ENCODE measurements at places on chromosomes 16 and 17.

- no peak for DNase-seq
Observed at GRCh38 chr16:73190256-73190655, 142.3 kb upstream of the ZFHX3 start.

DNA sequence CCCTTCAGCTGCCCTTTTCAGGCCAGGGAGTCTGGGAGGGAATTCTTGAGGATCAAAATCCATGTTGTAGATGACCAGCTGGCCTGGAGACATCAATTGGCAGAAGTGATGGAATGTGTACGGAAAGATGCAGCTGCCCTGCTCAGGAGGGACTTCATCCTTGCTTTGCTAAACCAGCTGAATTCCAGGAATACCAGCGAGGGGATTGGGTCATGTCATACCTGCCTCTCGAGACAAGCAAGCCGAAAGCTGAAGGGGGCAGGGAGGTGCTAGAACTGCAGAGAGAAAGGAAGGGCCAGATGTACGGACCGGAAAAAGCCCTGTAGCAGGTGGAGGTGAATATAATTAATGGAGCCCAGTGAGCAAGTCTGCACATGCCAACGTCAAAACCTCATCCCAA lies 25.6 kb upstream of the NTN1 start:
- DNase-seq: no peak

DNA sequence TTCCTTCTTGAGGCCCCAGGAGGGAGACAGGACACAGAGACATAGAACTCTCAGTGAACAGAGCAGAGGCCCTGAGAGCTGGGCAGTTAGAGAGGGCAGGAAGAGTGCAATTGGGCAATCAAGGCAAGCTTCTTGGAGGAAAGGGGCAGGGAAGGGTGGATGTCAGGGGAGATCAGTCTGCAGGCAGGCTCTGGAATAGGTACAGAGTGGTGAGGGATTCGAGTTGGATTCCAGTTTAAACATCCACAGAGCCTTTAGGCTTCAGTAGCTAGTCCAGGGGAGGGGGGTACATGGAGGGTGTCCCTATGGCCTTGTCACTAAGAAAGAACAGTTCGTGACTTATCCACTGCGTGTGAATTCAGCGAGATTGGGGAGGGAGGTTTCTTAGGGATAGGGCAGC lies 2.0 kb downstream of the PYY start:
- no peak for DNase-seq

- DNase-seq: no peak
Observed at GRCh38 chr17:39001703-39002637, 34.8 kb upstream of the FBXO47 start.

- DNase-seq: no peak
Observed at GRCh38 chr17:37726891-37727675, 17.8 kb downstream of the HNF1B start.

- no peak for DNase-seq
Observed at GRCh38 chr17:8071496-8071895, 16.0 kb downstream of the ALOX12B start.

DNA sequence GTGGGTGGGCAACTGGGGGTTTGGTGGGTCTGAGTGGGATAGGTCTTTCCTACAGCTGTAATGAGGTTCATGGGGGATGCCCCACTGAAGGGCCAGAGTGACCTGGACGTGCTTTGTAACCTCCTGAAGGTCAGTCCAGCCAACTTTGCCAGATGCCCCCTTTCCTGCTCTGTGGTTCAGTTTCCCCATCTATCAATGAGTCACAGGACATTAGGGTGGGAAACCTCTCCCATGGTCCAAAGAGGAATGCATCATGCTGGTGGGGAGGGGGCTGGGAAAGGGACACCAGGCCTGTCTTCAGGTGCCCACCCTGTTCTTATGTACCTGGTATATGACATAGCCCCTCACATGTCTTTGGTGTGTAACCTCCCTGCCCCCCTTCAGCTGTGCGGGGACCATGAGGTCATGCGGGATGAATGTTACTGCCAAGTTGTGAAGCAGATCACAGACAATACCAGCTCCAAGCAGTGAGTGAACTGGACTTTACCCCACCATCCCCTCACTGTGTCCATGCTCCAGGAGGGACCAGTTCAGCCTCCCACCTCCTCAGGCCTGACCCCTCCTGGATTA lies 24.0 kb upstream of the ALKBH5 start:
- no peak for DNase-seq

GRCh38 chr16:80023865-80024264 lies 423.3 kb upstream of the MAF start:
- DNase-seq: no peak

GRCh38 chr17:59026176-59026939 lies 80.3 kb downstream of the TRIM37 start:
- no peak for DNase-seq

- DNase-seq: no peak
Observed at GRCh38 chr17:71383091-71383490, 737.7 kb upstream of the SOX9 start.

DNA sequence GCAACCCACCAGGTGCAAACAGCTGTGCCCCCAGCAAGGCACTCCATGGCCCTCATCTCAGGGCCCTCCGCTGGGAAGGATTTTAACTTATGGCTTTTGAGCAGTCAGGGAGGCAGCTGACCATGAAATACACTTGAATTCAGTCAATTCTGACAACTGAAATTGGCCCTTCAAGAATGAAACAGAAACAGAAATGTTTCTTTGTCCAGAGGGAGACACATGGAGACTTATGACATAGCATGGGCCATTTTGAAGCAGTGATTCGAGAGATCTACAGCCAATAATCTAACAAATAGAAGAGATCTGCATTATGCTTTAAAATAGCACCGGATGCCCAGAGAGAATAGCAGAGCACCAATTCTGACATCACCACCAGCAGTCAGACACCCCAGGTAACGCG lies 7.5 kb downstream of the CACNG1 start:
- no peak for DNase-seq

DNA sequence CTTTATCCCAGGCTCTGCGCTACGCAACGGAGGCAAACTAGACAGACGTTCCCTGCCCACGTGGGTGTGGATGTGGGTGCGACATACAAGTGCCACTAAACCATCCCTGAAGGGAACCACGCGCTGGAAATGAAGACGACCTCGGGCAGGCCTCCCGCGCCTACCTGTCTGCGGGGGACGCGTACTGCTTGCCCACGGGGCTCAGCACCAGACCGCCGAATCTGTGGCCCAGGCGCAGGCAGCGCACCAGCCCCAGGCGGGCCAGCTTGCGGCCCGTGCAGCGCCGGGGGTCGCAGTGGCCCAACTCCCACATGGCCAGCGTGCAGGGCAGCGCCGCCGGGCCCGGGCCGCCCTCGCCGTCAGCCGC lies 480 bp downstream of the TSR3 start:
- no peak for DNase-seq

- no peak for DNase-seq
Observed at GRCh38 chr17:78214016-78214705, at the start of gene BIRC5. BIRC5 (plus strand) TSS chr17:78214253; CDS start chr17:78214317, 64 bp downstream.

DNA sequence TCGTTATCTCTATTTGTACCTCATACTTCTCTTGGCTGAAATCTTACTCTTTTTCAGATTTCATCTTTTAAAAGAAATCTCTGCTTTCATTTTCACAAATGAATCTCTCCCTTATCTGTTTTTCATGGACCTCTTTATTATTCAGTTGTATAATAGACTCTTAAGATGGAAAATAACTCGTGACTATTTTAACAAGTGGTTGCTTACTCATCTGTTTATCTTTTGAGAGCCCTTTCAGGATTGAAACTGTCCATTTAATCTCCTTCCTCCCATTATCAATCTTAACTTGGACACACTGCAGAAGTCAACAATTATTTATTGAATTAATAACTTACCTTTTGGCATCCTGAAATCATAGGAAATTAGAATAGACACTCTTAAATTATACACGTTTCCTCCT lies 68.8 kb downstream of the ABCA8 start:
- no peak for DNase-seq

GRCh38 chr17:9195961-9196670 lies 174.8 kb downstream of the NTN1 start:
- DNase-seq: no peak

- DNase-seq: no peak
Observed at GRCh38 chr16:71724320-71724751, at the start of gene PHLPP2. PHLPP2 (minus strand) TSS chr16:71724701; CDS start chr16:71714795, 9,906 bp downstream.

DNA sequence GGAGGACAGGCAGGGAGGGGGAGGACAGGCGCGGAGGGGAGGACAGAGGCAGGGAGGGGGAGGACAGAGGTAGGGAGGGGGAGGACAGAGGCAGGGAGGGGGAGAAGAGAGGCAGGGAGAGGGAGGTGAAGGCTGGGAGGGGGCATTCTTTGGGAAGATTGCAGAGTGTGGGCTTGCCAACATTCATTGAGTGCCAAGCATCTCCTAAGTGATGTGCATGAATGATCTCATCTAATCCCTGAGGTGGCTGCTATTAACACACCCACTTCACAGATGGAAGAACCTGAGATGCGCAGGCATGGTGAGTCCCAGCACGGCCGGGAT lies 58.3 kb downstream of the NT5M start:
- no peak for DNase-seq

DNA sequence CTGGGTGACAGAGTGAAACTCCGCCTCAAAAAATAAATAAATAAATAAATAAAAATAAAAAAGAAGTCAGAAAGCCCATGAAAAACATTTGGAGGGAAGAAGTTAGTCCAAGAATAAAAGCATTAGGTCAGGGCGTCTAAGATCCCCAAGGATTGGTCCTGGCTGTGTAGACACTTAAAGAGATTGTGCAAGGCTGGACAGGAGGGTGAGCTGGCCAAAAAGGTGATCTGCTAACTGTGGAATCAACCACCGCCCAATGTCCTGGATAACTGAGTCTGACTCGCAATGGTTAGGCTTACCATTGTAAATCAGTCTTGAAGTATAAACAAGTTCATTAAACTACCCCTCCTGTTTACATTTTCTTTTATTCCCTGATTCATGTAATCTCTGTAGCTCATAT lies 8.8 kb upstream of the ABCA8 start:
- DNase-seq: no peak

GRCh38 chr17:57868910-57869616 lies 19.2 kb upstream of the MRPS23 start:
- no peak for DNase-seq

GRCh38 chr16:15608398-15609285 lies 34.3 kb downstream of the MARF1 start:
- DNase-seq: no peak

DNA sequence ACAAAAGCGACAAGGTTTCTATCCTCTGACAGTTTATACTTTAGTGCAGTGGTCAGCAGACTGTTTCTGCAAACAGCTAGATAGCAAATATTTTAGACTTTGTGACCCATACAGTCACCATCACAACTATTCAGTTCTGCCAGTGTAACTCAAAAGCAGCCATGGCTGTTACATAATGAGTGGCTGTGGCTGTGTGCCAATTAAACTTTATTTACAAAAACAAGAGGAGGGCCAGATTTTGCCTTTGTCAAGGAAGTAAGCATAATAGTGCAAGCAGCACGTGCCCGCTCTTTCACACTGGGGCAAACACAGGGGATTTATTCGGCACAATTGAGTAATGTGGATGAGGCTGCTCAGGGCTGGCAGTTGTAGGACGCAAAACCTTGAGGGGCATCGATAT lies 551.5 kb downstream of the MAF start:
- no peak for DNase-seq

DNA sequence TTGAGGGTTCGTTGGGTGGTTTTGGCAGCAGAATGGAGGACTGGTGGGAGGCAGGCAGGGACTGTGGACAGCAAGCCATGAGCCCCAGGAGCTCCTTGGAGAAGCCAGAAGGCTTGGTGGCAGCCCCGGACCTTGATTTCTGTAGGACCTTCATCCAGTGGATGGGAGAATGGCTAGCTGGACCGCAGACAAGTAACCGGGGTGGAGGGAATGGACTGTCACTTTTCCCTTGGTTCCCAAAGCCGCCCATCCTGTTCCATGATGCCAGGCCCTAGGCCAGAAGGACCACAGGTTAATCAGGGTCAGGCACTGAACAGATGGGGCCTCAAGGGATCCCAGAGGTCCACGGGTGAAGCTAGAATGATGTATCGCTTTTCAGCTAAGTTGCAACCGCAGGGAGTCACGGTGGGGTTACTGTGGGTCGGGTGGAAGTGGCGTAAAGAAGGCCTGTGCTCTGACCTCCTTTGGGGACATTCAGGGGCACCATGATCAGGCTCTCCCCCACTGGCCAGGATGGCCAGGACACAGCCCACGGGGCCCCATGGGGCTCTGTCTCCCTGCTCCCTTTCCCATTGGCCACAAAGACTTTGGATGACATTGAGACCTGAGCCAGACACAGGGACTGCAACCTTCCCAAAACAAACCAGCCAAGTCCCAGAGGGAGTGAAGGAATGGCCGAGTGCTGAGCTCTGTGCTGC lies 66.9 kb upstream of the MRTFB start:
- no peak for DNase-seq

- DNase-seq: peak; percentile 35
Observed at GRCh38 chr17:21034340-21035235, 8.2 kb downstream of the USP22 start.

DNA sequence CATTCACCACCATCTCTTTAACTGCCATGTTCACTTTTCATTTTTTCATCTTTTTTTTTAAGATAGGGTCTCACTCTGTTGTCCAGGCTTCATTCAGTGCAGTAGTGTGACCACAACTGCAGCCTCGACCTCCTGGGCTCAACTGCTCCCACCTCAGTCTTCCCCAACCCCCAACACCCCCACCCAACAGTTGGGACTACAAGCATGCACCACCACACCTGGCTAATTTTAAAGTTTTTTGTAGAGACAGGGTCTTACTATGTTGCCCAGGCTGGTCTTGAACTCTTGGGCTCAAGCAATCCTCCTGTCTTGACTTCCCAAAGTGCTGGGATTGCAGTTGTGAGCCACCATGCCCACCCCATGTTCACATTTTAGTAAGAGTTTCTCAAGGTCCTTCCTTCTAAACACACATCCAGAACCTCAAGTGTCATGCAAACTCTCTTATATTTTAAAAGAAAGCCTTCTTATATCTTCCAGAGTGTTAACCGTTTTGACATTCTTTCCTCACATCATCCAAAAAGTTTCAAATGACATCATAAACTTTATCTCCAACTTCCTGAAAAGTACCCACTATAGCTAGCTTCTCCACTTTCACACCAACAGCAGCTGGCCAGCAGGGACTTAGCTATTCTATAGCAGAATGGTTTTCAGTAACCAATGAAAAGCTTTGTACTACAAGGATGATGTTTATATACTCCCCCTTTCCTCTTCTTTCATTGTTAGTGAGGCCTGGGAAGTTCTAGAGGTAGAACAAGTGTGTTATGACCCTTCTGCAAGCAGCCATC lies 49.3 kb downstream of the TRAF4 start:
- no peak for DNase-seq

DNA sequence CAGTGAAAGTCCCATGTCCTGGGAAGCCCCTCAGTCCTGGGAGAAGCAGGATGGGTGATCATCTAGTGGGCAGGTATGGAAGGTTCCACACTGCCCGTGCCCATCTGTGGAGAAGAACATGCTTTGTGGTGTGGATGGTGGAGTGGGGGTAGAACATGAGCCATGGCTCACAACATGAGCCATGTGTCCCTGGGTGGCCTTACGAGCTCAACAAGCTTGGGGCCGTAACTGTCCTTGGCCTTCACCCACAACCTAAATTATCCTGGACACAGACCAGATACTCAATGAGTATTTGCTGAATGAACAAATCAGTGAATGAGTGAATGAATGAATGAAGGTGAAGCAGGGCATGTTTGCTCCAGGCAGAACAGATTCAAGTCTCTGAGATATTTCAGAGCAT lies 13.5 kb downstream of the SOX8 start:
- DNase-seq: no peak

GRCh38 chr17:78969865-78970264 lies 9.9 kb downstream of the LGALS3BP start:
- DNase-seq: no peak

- DNase-seq: peak; percentile 31
Observed at GRCh38 chr16:4317532-4318450, 1.9 kb downstream of the GLIS2 start.
